ENCODE measurements at places on chromosomes 3 and 15. TPM values are rescaled to one million over a fixed set of nuclear protein-coding genes. Genes with fewer than 3 reads are reported as not detected.
A peak's percentile ranks its signal among the peaks of the same experiment; 100 is the strongest.

DNA sequence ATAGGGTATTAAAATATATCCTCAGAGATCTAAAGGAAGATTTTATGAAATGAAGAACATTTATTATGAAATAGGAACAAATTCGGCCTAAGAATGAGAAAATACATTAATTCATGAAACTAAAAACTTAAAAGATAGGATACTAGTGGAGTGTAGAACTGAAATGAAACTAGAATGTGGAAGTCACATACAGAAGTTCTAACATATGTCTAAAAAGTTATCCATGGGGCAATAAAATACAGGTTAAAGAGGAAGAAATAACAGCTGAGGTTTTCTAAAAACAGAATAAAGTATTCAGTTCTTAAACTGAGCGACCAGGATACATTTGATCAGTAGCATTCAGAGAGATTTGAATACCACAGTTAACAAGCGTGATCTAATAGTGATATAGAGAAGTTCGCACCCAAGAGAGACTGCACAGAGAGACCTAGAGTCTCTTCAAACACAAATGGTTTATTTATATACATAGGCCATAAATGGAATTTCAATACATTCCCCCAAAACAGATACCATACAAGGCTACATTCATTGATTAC, 85.9 kb downstream of the FEZF2 start:
- H3K4me3 ChIP-seq, result no peak overlapping the region
- H3K27ac ChIP-seq, result no peak overlapping the region
- no peaks in the 10 kb centered on the region for H3K36me3 ChIP-seq
- no peaks in the 10 kb centered on the region for H3K27me3 ChIP-seq

GRCh38 chr3:7397097-7397496, 536.2 kb downstream of the GRM7 start:
- no peaks in the 10 kb centered on the region for H3K27me3 ChIP-seq
- no peaks in the 10 kb centered on the region for H3K36me3 ChIP-seq
- no peaks in the 10 kb centered on the region for H3K4me1 ChIP-seq
- H3K4me3 ChIP-seq, result no peak overlapping the region
- DNase-seq, result no peak

- no peaks in the 10 kb centered on the region for H3K36me3 ChIP-seq
- no peaks in the 10 kb centered on the region for H3K27me3 ChIP-seq
- peak; percentile 6 for DNase-seq
- H3K4me3 ChIP-seq, result peak overlapping the region; percentile 44
- peaks cover 26% of the 10 kb centered on the region for H3K4me1 ChIP-seq
Measured at GRCh38 chr15:90685591-90686434, 31.3 kb upstream of the BLM start.

- H3K36me3 ChIP-seq, result no peaks in the 10 kb centered on the region
- no peak overlapping the region for H3K4me3 ChIP-seq
- no peak for DNase-seq
- no peak overlapping the region for H3K27ac ChIP-seq
Measured at GRCh38 chr3:42732829-42733459, 30.3 kb upstream of the HHATL start.

DNA sequence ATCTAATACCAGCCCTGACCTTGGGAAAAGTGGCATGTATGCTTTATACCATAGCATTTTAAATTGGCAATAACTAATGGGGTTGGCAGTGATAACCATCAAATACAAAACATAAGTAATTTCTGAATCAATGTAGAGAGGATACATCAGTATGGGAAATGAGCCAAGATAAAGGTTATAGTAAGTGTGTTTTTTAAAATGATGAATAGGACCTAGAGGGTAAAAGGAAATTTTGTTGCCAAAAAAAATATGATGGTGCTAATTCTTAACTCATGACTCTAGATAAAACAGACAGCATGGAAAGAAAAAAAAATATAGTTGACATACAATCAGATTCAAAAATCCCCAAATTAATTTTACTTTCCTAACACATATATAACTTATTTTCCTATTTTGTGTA, 75.4 kb upstream of the ROBO1 start:
- peaks cover 4% of the 10 kb centered on the region for H3K36me3 ChIP-seq
- DNase-seq, result no peak
- H3K27me3 ChIP-seq, result no peaks in the 10 kb centered on the region
- H3K4me3 ChIP-seq, result no peak overlapping the region

- H3K4me1 ChIP-seq, result no peaks in the 10 kb centered on the region
- H3K27me3 ChIP-seq, result no peaks in the 10 kb centered on the region
- DNase-seq, result no peak
- no peak overlapping the region for H3K27ac ChIP-seq
- H3K4me3 ChIP-seq, result no peak overlapping the region
- no peaks in the 10 kb centered on the region for H3K36me3 ChIP-seq
Measured at GRCh38 chr3:79427081-79427480, 340.7 kb downstream of the ROBO1 start.

- H3K27ac ChIP-seq, result no peak overlapping the region
- no peaks in the 10 kb centered on the region for H3K4me1 ChIP-seq
- no peaks in the 10 kb centered on the region for H3K36me3 ChIP-seq
- DNase-seq, result no peak
- no peak overlapping the region for H3K4me3 ChIP-seq
- peaks cover 28% of the 10 kb centered on the region for H3K27me3 ChIP-seq
Measured at GRCh38 chr3:139534992-139535879, 4.3 kb downstream of the RBP1 start.

DNA sequence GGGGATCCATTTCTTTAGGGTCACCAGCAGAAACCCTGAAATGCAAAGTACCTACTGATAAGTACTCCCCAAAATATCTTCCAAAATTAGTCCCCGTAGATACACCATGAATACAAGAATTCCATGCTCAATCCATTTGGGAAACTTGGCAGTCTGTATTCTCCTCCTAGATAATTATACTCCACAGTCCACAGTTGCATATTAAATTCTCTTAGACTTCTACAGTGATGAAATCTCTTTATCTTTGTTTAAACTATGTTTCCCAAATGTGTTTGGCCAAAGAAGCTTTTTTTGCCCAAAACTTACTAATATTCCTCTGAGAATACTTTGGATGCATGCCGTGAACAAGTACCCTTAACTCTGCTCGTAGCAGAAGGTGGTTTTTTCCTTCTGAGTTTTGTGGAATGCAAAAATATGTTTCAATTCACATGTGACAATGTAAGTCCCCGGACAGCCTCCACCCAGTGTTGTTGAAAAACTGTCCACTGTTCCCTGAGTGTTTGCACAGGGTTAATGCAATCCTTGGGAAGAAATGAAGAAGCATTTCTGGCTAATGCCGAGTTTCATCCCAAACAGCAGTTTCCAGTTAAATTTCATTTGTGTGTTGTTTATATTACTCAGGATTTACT, 126.7 kb downstream of the ARNT2 start:
- no peaks in the 10 kb centered on the region for H3K4me1 ChIP-seq
- peaks cover 4% of the 10 kb centered on the region for H3K36me3 ChIP-seq
- H3K4me3 ChIP-seq, result no peak overlapping the region
- no peak overlapping the region for H3K27ac ChIP-seq
- DNase-seq, result no peak
- H3K27me3 ChIP-seq, result peaks cover 44% of the 10 kb centered on the region

DNA sequence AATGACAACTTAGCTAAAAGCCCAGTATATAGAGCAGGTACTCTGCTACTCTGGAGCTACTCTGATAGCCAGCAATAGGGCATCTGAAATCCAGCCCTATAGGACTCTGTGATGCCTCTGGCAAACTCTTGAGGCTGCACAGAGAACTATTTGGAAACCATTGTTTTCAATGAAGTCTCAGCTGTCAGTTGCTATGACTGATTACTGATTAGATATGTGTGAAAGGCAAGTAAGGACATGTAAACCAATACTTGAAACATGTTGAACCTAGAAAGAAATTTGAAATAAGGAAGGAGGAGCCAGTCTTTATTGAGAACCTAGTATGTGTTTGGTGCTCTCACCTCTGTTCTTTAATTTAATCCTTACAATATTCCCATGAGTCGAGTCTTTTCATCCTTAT, 40.2 kb upstream of the CRTC3 start:
- H3K4me1 ChIP-seq, result peaks cover 19% of the 10 kb centered on the region
- no peaks in the 10 kb centered on the region for H3K27me3 ChIP-seq
- H3K4me3 ChIP-seq, result no peak overlapping the region
- H3K36me3 ChIP-seq, result peaks cover 61% of the 10 kb centered on the region

GRCh38 chr3:107633327-107634098, 110.8 kb downstream of the BBX start:
- H3K36me3 ChIP-seq, result no peaks in the 10 kb centered on the region
- no peak overlapping the region for H3K4me3 ChIP-seq
- no peak for DNase-seq
- no peak overlapping the region for H3K27ac ChIP-seq
- H3K27me3 ChIP-seq, result no peaks in the 10 kb centered on the region
- peaks cover 31% of the 10 kb centered on the region for H3K4me1 ChIP-seq

DNA sequence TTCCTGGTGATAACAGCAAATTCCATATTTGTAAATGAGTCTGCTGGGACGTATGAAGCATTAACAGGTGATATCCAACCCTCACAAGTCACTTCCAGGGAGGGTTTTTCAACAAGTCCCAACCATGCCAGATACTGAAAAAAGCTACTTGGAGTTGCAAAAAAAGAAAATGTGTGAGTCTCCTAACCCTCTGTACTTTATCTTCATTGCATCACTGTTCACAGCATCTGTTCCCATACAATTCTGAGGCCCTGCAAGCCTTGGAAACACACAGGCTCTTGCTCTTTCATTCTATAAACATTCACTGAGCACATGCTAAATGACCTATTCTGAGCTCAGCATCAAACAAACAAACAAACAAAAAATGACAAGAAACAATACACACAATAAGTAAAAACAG, 120.8 kb downstream of the RFTN1 start:
- H3K4me1 ChIP-seq, result peaks cover 41% of the 10 kb centered on the region
- H3K27ac ChIP-seq, result no peak overlapping the region
- no peak overlapping the region for H3K4me3 ChIP-seq

DNA sequence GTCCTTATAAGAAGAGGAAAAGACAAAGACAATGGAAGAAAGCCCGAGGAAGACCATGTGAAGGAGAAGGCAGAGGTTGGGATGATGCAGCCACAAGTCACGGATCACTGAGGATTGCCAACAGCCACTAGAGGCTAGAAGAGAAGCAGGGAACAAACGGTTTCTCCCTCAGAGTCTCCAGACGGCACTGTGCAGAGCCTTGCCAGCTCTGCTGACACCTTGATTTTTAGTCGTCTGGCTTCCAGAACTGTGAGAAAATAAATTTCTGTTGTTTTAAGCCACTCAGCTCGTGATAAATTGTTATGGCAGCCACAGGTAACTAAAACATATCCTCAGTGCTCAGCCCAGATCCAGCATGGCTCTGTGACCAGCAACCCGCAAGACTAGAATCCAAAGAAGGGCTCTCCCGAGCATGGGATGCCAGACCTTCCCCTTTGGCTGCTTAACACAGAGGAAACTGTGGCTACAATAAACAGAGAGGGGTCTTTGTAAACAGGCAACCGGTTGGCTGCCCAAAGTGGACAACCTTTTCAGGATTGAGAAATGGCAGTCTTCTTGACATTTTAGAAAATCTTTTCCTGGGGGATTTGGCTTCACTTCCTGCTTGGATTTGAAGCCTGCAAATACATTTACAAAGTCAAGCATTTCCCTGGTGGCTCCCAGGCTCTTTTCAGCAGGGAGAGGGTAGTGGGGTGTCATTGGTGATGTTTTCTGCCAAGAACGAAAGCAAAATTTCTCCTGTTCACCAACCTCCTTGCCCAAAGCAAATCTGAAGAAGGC, 88.7 kb upstream of the ADPGK start:
- no peak for DNase-seq
- no peaks in the 10 kb centered on the region for H3K4me1 ChIP-seq
- H3K36me3 ChIP-seq, result peaks cover 4% of the 10 kb centered on the region
- no peak overlapping the region for H3K27ac ChIP-seq
- peaks cover 10% of the 10 kb centered on the region for H3K27me3 ChIP-seq

Gene NANOGP8
- not detected for total RNA-seq

Gene TNFAIP8L3
- not detected for total RNA-seq

Gene TM4SF4
- not detected for total RNA-seq

Gene DPPA2
- total RNA-seq, result not detected

Data from natural killer cell treated with Interleukin-12 subunit alpha and Interleukin-12 subunit beta and Interleukin-15 and Interleukin-18, amount 100 ng/mL, for 72 hours (primary cell).